ENCODE measurements at places on chromosomes 7 and 10.

- no peak for DNase-seq
Observed at GRCh38 chr10:34024282-34024681, 689.8 kb upstream of the NRP1 start.

GRCh38 chr10:19169684-19170083, 121.1 kb downstream of the MALRD1 start:
- no peak for DNase-seq

GRCh38 chr10:101007915-101008822, 8.6 kb downstream of the LZTS2 start:
- DNase-seq: no peak

- no peak for DNase-seq
Observed at GRCh38 chr7:358352-358751, 68.4 kb downstream of the FOXL3 start.

- DNase-seq: no peak
Observed at GRCh38 chr7:101121991-101122932, 4.6 kb upstream of the SERPINE1 start.

GRCh38 chr7:49245062-49245461, 320.7 kb downstream of the CDC14C start:
- DNase-seq: no peak

- no peak for DNase-seq
Observed at GRCh38 chr10:116241642-116242410, 31.2 kb downstream of the GFRA1 start.

- no peak for DNase-seq
Observed at GRCh38 chr7:1597066-1597760, 27.4 kb upstream of the PSMG3 start.

DNA sequence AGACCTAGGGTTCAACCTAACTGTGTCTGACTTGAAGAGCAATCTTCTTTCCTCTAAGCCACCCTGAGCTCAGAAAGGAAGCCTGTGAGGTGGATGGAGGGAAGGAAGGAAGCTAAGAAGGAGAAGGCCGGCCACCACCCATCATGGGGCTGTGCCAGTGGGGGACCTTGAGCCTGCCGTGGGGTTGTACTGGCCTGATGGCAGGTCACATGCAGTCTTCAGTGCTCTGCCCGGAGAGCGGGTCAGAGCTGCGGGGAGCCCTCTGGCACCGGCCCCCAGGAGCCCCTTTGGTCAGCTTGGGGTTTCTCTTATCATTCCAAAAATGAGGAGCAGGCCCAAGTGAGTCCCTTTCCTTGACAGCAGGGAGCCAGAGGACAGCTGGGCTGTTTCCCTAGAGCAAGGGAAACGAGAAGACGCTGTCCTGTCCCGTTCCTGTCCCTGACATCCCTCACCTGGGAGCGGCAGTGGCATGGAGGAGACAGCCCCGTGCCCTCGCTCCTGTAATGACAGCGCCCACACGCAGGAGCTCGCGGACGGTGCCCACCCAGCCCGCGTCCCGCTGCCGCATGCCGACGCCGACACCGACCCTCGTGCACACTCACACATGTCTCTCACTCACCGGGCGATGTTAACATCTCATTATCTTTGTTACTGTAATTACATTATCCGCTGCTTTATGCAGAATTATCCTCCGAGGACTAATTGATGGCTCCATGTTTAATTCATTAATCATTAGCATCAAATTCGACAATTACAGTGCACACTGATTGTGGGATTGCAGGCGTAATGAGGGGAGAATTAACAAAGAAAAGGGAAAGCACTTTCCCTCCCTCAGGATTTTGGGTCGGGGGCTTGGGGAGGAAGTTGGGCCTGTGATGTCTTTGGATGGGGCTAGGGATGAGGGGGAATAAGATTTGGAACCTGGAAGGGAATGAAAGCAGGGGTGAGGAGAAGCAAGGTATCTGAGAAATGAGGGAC, 31.3 kb downstream of the GBX1 start:
- DNase-seq: no peak

GRCh38 chr10:129766611-129767550, 197.2 kb downstream of the EBF3 start:
- no peak for DNase-seq

- DNase-seq: no peak
Observed at GRCh38 chr7:145633513-145633912, 483.1 kb upstream of the CNTNAP2 start.

DNA sequence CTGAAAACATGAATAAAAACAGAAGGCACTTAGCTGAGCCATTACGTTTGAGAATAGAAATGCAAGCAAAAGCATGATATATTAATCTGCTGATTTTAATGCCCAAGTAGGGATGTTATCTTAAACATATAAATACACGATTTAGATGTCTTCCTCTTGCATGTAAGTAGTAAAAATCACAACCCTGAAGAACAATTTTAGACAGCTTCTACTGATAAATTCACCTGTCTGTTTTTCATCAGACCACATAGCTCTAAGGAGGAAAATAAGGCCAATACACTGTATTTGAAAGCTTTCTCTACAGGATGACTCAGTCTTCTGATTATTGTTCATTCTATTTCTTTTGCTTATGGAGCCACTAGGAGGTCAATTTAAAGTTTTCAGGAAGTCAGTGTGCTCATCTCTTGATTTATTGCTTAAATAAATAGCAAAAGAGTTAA, 210.9 kb upstream of the CHRM2 start:
- DNase-seq: no peak

- DNase-seq: no peak
Observed at GRCh38 chr7:97731736-97732564, at the start of gene TAC1. Gene TAC1 (plus strand): TSS chr7:97732086. CDS start chr7:97732613, 527 bp downstream.

DNA sequence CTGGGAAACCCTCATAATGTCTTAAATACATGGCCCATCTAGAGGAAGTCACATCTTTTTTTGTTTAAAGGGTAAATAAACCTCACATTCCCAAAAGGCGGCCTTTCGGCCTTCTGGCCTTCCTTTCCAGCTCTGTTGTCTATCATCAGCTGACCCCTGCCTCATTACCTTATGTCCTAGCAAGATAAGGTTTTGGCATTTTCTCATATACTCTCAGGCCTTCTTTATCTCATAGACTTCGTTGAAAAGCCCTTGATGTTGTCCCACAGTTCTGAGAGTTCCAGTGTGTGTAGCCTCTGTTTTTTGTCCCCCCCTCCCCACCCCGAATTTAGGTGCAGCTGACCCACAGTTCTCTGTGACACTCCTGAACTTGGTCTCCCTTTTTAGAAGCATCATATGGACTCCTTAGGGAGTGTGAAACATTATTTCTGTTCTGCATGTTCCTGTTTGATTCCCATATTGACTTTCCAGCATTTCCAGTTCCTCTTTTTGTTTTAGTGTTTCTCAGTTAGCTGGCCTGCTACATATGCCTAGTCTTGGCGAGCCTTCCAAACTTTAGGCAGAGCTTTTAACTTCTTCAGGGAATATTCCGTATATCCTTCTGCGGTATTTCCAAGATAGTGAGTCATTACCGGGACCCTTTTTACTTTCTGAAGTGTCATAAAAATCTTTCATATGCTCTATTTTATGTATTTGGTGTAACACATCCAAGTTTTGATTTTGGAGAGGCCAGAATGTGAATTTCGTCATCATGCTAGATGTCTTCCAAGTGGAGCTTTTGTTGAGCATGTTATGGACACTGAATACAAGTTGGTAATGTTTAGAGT, 138.5 kb downstream of the LRRC4 start:
- no peak for DNase-seq

GRCh38 chr10:45058992-45059561, 58.4 kb downstream of the ZNF22 start:
- DNase-seq: no peak

GRCh38 chr7:142313528-142313927, 55.7 kb upstream of the PRSS58 start:
- no peak for DNase-seq
